ENCODE measurements at places on chromosomes 5 and 9.

DNA sequence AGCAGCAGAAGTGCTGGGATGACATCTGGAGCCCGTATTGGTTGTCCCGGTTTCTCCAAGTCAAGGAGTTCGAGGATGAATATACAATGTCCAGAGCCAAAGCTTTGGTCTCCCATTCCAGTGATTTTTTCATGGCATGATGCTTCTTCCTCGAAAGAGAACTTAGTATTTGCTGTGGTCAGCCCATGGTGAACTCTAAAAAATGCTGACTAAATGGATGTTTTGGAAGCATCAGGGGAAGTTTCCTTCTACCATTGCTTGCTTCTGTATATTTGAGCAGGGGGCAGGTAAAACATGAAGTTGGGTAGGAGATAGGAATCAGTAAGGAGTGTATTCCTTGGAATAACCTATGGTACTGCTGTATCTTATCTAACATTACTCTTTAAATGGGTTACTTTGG lies 8.6 kb downstream of the TTC23L start:
- DNase-seq, result no peak

- peak; percentile 56 for DNase-seq
Observed at GRCh38 chr5:135887447-135887864, 8.2 kb downstream of the IL9 start.

GRCh38 chr5:167802755-167803431 lies 488.6 kb upstream of the WWC1 start:
- DNase-seq, result no peak

- DNase-seq, result no peak
Observed at GRCh38 chr5:170302653-170303501, 5.3 kb upstream of the LCP2 start.

- no peak for DNase-seq
Observed at GRCh38 chr5:155211764-155212163, 198.2 kb downstream of the KIF4B start.

GRCh38 chr5:34603378-34603777 lies 52.8 kb upstream of the RAI14 start:
- no peak for DNase-seq

- no peak for DNase-seq
Observed at GRCh38 chr5:25489834-25490538, 845.2 kb upstream of the CDH10 start.

DNA sequence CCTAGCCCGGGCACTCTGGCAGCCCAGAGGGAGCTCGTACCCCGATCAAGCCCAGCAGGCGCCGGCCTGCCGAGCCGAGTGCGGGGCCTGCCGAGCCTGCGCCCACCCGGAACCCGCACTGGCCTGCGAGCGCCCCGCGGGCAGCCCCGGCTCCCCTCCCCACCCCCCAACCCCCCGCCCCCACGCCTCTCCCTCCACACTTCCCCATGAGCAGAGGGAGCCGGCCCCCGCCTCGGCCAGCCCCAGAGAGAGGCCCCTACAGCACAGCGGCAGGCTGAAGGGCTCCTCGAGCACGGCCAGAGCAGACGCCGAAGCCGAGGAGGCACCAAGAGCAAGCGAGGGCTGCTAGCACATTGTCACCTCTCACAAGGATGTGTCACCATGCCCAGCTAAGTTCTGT lies 36.2 kb upstream of the CCDC180 start:
- no peak for DNase-seq

DNA sequence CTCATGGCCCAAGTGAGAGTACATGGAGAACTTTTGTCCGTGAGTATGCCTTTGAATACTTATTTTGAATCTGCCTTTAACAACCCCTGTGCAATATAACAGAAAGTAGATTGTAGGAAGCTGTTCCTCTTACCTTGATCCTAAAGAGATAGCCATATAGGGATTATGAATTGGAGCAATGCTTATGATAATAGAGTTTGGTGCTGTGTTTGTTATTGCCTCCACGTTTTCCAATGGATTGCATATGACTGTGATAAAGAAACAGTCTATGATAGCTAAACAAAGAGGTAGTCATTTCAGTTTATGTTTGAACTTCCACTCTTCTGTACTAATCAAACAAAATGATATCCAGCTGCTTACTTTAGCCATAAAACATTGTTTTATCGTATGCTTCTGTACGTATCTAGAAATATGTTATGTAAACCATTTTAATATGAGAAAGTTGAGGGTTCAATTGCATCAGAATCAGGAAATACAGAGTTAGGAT lies 199.6 kb upstream of the RGMB start:
- no peak for DNase-seq

- DNase-seq, result no peak
Observed at GRCh38 chr5:147406636-147407035, 103.2 kb downstream of the DPYSL3 start.

- DNase-seq, result no peak
Observed at GRCh38 chr9:28134446-28134976, 561.2 kb upstream of the C9orf72 start.

DNA sequence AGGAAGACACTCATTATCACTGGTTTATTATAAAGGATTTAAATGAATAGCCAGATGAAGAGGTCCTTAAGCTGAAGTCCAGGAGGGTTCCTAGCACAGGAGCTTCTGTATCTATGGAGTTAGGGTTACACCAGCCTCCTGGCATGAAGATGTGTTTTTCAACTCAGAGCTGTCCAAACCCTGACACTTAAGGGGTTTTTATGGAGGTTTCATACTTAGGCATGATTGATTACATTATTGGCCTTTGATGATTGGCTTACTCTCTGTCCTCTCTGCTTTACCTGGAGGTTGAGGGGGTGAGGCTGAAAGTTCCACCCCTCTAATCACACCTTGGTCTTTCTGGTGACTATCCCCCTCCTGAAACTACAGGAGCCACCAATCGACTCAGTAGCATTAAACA lies 84.9 kb upstream of the ZNF169 start:
- no peak for DNase-seq

GRCh38 chr9:123356851-123357742 lies 1.1 kb downstream of the CRB2 start:
- DNase-seq, result no peak

- no peak for DNase-seq
Observed at GRCh38 chr5:53934151-53934820, 373.8 kb downstream of the NDUFS4 start.

DNA sequence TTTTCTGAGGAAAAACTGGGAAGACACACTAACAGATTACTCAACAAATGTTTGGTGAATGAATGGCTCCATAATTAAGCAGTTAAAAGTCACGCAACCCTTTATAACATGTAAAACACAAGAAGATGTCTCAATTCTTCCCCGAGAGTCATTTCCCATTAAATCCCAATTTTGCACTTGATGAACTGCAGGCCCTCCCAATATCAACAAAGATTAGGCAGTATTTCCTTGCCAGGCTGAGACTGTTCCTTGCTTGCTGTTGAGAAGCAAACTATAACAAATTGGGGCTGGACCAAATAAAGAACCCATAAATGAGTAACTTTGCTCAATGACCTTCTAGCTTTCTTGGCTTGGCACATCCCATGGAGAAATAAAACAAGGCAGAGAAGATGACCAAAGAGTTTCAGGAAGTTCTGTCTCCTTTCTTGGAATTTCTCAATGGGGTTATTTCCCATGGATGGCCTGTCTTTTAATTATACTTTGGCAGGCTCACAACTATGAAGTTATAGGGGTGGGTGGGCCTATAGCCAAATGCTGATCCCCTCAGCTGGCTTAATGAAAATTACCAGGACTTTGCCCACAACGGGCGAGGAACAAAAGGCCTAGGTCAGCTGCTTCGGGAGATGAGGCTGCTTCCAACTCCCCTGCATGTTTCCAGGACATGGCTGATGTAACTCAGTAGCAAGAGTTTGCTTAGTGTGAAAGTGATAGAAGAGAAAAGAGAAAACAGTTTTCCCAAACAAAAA lies 243.1 kb upstream of the RFX3 start:
- DNase-seq, result no peak

DNA sequence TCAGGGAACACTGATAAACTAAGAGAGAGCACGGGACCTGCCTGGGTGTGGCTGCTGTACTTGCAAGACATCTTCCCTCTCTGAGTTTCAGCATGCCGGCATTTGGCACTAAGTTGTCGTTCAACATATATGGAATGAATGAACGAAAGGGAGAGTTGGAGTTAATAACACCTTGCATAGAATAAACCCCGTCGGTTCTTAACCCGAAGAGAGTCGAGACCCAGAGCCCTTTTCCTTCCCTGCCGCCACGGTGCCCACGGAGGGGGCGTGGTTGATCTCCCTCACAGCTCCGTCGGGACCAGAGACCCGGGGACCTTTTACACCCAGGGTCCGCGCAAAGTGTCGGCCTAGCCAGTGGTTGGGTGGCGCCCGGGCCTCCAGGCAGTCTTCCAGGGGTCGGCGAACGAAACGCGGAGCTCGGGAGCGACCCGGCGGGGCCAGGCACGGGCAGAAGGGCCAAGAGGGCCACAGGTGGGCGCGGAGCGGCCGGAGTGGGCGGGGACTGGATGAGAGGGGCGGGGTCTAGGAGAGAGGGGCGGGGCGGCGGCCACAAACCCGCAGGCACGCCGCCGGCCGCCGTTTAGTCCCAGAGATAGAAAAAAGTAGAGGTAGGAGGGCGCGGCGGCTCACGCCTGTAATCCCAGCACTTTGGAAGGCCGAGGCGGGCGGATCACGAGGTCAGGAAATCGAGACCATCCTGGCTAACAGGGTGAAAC lies 735 bp upstream of the RPL26L1 start:
- peak; percentile 51 for DNase-seq

All from stimulated activated CD4-positive, alpha-beta T cell treated with anti-CD3 and anti-CD28 coated beads, TNF-alpha, amount 100 ng/mL, for 24 hours (primary cell).